Stimulated activated CD8-positive, alpha-beta memory T cell treated with anti-CD3 and anti-CD28 coated beads, Interleukin-2, amount 100 ng/mL, for 1 hour (primary cell): ENCODE measurements at places on chromosomes 13 and 19.
A peak's percentile ranks its signal among the peaks of the same experiment; 100 is the strongest.

- no peak for DNase-seq
Observed at GRCh38 chr13:43298816-43299215, 275.4 kb downstream of the DNAJC15 start.

DNA sequence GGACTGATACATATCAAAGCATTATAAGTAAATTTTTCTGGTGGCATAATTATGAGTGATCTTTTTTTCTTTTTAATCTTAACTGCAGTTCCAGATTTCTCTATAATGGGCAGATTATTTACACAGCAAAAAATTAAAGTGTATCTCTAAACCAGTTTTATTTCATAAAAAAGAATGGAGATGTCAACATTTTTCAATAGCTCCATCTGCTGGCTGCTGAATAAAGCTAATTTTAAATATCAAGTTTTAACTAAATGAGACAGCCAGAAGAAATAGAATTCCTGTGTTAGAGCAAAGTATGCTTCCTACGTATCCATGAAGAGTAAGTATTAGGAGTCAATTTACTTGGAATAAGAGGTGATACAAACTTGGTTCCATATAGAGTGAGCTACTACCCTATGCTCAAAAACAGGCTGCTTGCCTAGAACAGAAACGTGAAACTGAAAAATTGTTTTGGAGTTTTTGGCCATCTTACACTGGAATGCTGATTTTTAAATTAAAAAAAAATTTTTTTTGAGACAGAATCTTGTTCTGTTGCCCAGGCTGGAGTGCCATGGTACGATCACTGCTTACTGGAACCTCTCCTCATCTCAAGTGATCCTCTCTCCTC is 5.0 kb upstream of the PDS5B start:
- no peak for DNase-seq

DNA sequence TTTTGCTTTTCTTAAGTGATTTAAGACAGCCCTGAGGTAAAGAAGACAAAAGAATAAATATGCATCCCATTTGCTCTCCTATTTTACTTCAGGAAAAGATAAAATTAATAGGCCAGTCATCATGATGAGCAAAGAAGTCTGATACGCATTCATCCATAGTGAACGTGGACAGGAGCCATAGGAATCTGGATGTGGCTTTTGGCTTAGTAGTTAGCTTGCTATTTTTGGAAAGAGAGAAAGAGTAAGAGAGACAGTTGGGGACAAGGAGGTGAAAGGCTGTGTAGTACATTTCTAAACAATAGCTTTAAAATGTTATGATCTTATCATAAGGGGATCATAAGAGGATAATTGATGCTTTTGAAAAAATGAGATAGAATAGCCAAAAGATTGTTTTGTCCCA is 545.2 kb downstream of the IRS2 start:
- no peak for DNase-seq

DNA sequence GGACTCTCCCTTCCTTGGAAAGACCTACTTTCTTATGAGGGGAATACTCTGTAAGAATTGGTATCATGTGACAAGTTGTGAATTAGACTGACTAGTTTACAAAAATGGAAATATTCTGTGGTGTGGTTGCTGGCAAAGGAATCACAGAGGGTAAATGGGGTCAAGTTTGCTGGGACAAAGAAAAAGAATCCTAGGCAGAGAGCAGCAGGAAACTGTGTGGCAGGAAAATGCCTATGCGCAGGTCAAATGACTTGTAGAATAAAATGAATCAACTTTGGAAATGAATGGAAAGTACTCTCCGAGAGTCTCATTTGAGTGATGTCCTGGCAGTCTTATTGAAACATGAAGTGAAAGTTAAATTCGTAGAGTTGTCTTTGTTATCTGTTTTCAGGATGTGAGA is 1250.7 kb downstream of the UQCRFS1 start:
- DNase-seq = no peak

GRCh38 chr13:72341904-72342303 is 385.5 kb downstream of the MZT1 start:
- DNase-seq = no peak

- no peak for DNase-seq
Observed at GRCh38 chr13:72983085-72983768, 75.6 kb upstream of the KLF5 start.

DNA sequence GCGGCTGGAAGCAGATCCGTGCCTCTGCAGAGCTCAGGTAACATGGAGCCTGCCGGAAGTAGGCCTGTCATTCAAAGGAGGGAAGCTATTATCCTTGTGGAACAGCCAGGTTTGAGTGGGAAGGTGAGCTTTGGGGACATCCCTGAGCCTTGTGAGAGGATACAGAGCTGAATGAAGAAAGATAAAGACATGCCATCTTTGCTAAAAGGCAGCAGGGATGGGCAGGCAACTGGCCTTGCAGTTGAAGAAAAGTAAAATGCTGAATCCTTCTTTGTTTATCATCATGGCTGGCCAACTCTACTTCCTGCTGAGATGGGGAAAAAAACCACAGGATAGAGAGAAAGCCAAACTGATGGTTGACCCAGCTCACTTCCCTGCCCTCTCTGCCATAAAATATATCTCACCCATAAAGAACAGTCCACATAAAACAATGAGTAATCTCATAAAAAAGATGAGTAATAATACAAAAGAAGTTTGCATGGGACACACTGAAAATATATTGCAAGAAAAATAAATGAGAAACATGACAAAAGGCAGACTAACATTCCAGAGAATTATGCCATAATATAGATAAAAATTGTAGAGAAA is 226.3 kb downstream of the DLEU7 start:
- DNase-seq = no peak

DNA sequence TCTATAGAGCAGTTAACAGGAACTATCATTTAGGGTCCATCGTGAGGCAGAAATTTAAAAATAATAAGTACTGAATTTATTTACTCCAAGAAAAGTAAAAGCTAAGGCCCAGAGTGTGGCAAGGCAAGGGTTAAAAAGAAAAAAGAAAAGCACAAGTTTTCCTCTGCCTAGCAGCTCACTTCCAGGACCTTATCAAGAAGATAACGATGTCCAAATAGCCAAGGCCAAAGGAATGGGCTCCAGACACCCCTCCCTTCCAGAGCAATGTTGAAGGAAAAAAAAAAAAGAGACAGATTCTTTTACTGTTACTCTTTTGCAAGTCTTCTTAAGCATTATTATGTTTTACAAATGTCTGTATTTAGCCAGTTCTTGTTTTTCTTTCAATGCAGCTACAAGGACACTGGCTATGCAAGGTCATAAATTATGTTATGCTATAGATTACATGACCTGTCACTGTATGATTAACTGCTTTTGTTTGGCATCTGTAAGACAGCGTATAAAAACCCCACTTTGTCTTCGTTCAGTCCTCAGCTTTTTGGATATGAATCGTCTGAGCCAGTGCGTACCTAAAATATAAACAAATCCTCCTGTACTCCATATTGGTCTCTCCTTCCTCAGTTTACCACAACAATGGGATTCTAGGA is 2.9 kb upstream of the ZNF700 start:
- DNase-seq = no peak

DNA sequence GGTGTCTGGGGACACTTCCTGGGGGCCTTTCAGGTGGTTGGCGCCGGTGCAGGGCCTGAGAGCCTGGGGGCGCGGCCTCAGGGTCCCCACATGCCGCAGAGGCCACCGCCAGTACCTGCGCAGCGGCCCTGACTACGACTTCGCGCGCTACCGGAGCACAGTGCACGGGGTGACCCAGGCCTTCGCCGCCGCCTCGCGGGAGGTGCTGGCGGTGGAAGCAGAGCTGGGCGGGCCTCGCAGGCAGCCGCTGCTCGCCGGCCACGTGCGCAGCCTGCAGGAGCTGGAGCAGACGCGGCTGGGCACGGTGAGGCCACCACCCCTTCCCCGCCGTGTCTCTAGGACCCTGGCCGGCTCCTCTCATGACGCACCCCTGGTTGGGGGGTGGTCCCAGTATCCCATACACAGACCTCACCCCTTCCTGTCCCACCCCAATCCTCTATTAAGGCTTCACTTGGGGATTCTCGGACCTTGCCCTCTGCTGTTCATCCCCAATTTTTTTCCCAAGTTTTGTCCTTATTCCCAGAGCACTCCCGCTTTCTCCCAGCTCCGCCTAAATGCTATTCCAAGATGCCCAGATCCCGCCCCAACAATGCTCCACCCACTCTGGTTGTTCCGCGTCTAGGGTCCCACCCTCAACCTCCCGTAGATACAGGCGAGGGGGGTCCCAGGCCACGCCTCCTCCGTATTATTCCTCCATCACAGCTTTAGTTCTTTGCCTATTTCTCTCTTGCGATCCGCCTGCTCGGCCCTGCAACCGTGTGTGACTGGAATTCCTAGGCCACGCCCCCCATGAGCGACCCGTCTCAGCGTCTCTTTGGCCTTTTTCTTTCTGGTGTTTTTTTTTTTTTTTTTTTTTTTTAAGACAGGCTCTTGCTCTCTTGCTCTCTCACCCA is 1.0 kb downstream of the REX1BD start:
- peak; percentile 34 for DNase-seq
